Pancreas (tissue), 10 donors: ENCODE measurements at places on chromosomes 12 and 14. TPM values are rescaled to one million over a fixed set of nuclear protein-coding genes. Genes with fewer than 3 reads are reported as not detected.
A peak's percentile ranks its signal among the peaks of the same experiment; 100 is the strongest.

Gene TAS2R13
- polyA plus RNA-seq = not detected

- no peak for DNase-seq
Measured at GRCh38 chr14:69073429-69073828, 79.5 kb downstream of the DCAF5 start.

DNA sequence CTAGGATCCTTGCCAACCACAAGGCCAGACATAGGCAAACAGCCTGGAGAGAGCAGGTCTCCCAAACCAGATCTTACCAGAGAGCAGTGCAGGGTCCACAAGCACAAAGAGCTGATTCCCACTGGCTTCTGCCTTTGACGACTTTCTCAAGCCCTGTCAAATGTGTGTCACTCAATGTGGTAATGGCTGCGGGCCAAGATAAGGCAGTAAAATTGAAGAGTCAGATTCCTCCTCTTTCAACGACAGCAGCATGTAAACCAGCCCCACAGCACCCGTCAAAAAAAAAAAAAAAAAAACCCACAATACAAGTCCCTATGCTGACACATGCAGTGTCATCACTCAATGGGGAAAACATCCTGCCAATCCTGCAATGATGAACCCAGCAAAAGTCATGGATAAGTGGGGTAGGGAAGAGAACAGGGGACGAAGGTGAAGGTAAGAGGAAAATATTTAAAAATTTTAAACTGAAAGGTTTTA lies at the start of gene STON2:
Gene STON2, minus strand, starts transcription at position 123 of the 477 bp plus-strand sequence. CDS start 1,942 bp downstream, outside the sequence.
- DNase-seq = no peak

- peak; percentile 85 for DNase-seq
Measured at GRCh38 chr14:64681796-64682710, 22.2 kb upstream of the PLEKHG3 start.

DNA sequence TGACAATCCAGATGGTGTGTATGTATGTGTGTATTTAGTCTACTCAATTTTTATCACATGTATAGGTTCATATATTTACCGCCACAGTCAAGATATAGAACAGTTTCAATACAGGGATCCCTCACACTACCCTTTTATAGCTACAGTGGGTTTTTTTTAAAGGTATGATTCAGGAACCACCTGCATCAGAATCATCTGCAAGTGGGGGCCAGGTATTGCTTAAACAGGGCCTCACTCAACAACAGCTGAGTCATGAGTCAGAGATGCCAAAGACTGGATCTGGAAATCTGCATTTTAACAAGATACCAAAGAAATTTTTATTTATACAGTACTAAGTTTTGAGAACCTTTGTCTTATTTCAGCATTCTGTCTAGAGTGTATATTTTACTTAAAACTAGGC lies 117.6 kb downstream of the SLC35F4 start:
- DNase-seq = no peak
